ENCODE measurements at places on chromosomes 3 and 15.
A peak's percentile ranks its signal among the peaks of the same experiment; 100 is the strongest.

DNA sequence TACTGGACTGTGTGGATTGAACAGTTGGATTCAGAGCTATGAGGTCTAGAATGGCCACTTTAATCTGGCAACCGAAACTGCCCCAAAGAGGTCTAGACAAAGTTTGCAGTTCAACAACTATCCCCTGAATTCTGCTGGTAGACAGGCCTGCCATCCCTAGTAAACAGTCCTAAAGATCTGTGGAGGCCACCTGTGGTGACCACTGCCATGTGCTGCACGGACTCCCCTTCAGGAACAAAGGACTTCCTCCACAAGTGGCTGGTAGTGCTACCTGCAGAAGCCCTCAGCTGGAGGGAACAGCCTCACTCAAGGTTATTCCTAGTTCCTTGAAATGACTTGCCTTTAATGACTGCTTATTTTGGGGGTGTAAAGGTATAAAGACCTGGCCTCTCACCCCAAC, 6.1 kb downstream of the TNFAIP8L3 start:
- H3K4me3 ChIP-seq = no peak overlapping the region
- H3K4me1 ChIP-seq = no peaks in the 10 kb centered on the region
- peaks cover 3% of the 10 kb centered on the region for H3K27me3 ChIP-seq
- H3K36me3 ChIP-seq = no peaks in the 10 kb centered on the region
- no peak overlapping the region for H3K27ac ChIP-seq

DNA sequence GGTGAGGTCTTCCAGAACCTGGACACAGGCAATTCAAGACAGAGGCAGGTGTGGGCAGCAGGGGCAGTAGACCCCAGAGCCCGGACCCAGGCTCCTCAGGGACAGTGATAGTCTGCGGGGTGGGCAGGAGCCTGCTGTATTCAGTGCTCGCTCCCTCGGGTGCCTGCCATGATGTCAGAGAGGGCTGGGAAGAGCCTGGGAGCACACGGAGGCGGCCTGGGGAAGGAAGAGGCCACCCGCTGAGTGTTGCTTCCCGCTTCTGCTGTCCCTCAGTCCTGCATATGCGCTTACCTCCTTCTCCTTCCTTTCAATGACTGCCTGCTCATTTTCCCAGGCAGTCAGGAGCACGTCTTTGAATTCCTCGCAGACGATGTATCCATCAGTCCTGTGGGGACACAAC, 22.8 kb downstream of the TMEM43 start:
- no peaks in the 10 kb centered on the region for H3K27me3 ChIP-seq
- H3K36me3 ChIP-seq = peaks cover 60% of the 10 kb centered on the region
- DNase-seq = no peak
- peak overlapping the region; percentile 99 for H3K27ac ChIP-seq
- H3K4me1 ChIP-seq = peaks cover 37% of the 10 kb centered on the region

GRCh38 chr3:106172101-106172500, 303.3 kb upstream of the CBLB start:
- peaks cover 13% of the 10 kb centered on the region for H3K4me1 ChIP-seq
- no peak overlapping the region for H3K27ac ChIP-seq
- no peaks in the 10 kb centered on the region for H3K27me3 ChIP-seq
- no peaks in the 10 kb centered on the region for H3K36me3 ChIP-seq
- DNase-seq = no peak
- H3K4me3 ChIP-seq = no peak overlapping the region

DNA sequence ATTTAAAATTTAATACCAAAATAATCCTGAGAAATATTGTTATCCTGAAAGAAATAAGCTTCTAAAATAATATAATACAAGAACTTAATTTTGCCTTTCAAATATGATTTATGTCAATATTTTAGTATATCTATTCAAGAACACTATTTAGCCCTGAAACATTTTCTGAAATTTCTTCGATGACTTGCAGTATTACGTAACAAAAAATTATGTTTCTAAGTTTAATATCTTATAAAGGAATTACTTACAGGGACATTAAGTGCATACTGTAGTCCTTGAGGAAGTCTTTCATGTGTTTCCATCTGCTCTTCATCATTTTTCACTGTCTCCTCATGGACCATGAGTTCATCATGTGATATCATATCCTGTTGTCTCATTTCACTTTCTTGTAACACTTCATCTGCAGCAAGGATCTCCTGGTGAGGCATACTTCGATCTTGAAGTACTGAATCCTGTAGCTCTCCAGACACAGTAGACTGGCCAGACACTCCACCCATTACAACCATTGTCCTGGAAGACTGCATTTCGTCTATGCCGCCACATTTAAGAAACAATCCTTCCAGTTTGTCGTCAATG, 62.0 kb downstream of the ZNF148 start:
- DNase-seq = no peak
- H3K4me3 ChIP-seq = no peak overlapping the region
- peaks cover 17% of the 10 kb centered on the region for H3K36me3 ChIP-seq
- no peak overlapping the region for H3K27ac ChIP-seq

DNA sequence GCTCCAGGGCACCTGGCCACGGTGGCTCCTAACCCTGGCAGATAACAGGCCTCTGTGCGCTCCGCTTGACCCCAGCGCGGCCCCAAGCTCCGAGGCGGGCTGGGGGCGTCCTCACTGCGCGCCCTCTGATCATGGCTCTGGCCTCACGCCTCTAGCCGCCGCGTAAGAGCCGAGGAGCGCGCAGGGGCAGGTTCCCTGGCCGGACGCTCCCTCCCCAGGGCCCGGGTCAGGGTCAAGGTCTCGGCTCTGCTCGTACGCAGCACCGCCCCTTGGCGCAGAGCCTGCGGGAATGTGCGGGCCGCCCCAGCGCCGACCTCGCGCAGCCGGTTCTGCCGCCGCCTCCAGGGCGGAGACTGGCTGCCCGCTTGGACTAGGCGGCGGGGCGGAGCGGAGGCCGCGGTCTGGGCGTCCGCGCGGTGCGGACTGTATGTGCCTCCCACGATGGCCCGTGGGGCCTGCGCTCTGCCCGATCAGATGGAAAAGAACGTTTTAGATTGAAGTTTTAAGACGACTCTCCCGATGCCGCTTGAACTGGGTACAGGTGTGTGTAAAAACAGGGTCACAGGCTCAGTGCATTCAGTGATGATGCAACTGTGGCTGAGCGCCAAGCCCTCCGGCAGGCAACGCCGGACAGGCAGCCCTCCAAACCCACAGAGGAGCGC, 40.8 kb downstream of the CHST14 start:
- H3K4me1 ChIP-seq = peaks cover 6% of the 10 kb centered on the region
- H3K27ac ChIP-seq = no peak overlapping the region
- peak; percentile 44 for DNase-seq
- H3K36me3 ChIP-seq = no peaks in the 10 kb centered on the region
- H3K4me3 ChIP-seq = peak overlapping the region; percentile 47
- no peaks in the 10 kb centered on the region for H3K27me3 ChIP-seq

DNA sequence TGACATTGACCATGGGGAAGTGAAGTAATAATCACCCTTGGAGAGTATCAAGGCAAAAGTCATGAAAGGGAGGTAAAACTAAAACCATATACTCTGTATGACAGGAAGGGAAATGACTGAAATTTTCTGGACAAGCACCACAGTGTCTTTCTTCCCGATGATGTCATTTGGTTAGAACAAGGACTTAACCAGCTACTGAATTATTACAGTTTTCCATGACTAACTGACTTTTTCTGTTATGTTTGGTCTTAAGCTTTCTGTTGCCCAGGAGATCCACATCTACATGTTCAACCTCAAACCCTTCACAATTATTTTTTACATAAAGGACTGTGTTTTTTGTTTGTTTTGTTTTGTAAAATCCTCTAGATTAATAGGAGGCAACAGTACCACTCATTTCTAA, 191.9 kb upstream of the IL12A start:
- H3K4me3 ChIP-seq = no peak overlapping the region
- H3K27me3 ChIP-seq = no peaks in the 10 kb centered on the region
- no peak for DNase-seq
- H3K4me1 ChIP-seq = peaks cover 3% of the 10 kb centered on the region
- no peaks in the 10 kb centered on the region for H3K36me3 ChIP-seq
- H3K27ac ChIP-seq = peak overlapping the region; percentile 51

GRCh38 chr15:72285927-72286516, 13.7 kb upstream of the PARP6 start:
- H3K4me3 ChIP-seq = no peak overlapping the region
- DNase-seq = peak; percentile 28
- no peak overlapping the region for H3K27ac ChIP-seq

DNA sequence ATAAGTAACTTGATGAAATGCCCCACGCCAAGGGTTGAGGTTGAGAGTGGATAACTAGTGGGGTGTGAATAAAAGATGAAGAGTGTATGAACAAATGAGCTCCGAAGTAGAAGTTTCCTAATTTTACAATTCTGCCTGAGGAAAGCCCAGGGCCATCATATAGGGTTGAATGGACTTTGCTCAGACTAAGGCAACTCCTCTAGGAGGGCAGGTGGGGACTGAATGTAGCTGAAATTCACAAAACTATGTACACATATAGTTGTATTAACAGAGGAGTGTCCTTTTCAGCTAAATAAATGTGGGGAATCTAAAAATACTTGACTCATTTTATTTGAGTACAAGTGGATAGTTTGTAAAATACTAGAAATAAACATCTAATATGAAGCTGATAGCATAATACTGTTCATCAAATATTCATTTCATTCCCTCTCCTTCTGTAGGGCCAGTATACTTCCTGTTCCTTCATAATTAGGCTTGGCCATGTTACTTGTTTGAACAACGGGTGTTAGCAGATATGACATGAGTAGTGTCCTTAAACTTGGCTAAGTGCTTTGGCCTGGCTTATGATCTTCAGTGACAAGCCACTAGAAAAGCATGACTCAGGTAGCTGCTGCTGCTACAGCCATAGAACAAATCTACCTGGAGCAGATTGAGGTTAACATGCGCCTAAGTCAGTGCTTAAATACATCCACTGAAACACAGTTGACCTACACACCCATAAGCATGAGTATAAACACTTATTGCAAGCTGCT, 26.5 kb downstream of the PLSCR1 start:
- H3K27ac ChIP-seq = no peak overlapping the region
- H3K36me3 ChIP-seq = peaks cover 88% of the 10 kb centered on the region
- no peaks in the 10 kb centered on the region for H3K4me1 ChIP-seq

DNA sequence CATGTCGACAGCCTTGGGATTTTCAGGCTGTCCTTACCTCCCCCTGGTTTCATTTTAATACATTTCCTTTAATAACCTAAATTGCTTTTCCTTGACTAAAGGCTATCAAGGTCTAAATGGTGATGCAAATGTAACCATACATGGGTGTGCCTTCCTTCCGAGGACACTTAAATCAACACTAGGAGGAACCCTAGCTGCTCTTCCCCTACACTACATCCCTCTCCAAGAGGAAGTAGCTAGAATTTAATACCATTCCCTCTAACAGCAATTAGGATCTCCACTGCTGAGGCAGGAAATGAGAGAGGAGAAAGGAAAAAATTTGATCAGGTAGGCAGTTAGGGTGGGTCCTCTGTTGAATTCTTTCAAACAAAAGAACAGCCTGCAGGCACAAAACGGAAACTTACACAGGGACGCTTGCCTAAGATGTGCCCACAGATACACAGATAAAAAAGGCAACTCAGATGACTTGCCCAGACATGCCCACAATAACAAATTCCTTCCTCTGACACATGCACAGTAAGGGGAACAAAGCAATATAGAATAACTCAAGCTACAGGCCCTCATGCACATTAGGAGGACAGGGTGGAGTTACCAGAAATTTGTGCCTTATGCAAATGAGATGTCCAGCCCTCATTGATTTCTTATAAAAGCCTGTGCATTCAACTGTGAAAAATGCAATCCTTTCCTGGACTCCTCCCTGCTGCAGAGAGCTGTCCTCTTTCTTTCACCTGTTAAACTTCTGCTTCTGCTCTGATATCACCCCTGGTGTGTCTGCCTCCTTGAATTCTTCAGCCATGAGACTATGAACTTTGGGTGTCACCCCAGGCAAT, 1024.4 kb upstream of the CADM2 start:
- no peaks in the 10 kb centered on the region for H3K27me3 ChIP-seq
- H3K4me1 ChIP-seq = no peaks in the 10 kb centered on the region
- DNase-seq = no peak
- H3K27ac ChIP-seq = no peak overlapping the region
- H3K4me3 ChIP-seq = no peak overlapping the region

DNA sequence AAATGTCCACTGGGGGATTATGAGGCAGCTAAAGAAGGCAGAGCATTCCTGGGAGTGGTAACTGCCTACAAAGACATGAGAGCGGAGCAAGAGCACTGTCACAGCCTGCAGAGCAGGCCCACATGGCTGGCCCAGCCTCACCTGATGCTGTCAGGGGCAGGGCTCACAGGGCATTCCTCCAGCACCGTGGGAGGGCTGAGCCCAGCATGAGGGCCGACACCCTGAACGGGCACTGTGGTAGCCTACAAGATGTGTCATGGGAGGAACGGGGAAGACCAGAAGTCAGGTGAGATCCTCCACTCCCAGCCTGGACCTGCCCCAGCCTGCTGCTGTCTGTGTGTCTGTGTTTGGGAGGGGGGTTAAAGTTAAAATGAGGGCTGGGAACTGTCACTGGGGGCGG, 30.1 kb downstream of the CCDC12 start:
- H3K36me3 ChIP-seq = no peaks in the 10 kb centered on the region
- H3K4me1 ChIP-seq = peaks cover 91% of the 10 kb centered on the region
- no peak overlapping the region for H3K4me3 ChIP-seq
- DNase-seq = peak; percentile 74
- no peaks in the 10 kb centered on the region for H3K27me3 ChIP-seq
- peak overlapping the region; percentile 81 for H3K27ac ChIP-seq

- no peak overlapping the region for H3K27ac ChIP-seq
- H3K27me3 ChIP-seq = no peaks in the 10 kb centered on the region
- no peaks in the 10 kb centered on the region for H3K36me3 ChIP-seq
- no peak for DNase-seq
- peaks cover 13% of the 10 kb centered on the region for H3K4me1 ChIP-seq
Measured at GRCh38 chr3:129318921-129319320, 40.3 kb downstream of the HMCES start.

GRCh38 chr15:92800013-92800412, 100.1 kb upstream of the CHD2 start:
- no peak overlapping the region for H3K27ac ChIP-seq
- no peak overlapping the region for H3K4me3 ChIP-seq
- no peak for DNase-seq
- peaks cover 27% of the 10 kb centered on the region for H3K4me1 ChIP-seq
- no peaks in the 10 kb centered on the region for H3K27me3 ChIP-seq
- H3K36me3 ChIP-seq = no peaks in the 10 kb centered on the region

GRCh38 chr3:171044835-171045793, 18.6 kb upstream of the SLC2A2 start:
- no peaks in the 10 kb centered on the region for H3K27me3 ChIP-seq
- H3K4me3 ChIP-seq = no peak overlapping the region
- no peaks in the 10 kb centered on the region for H3K4me1 ChIP-seq

GRCh38 chr3:27340534-27340933, 28.6 kb downstream of the NEK10 start:
- no peaks in the 10 kb centered on the region for H3K36me3 ChIP-seq
- H3K4me3 ChIP-seq = no peak overlapping the region
- DNase-seq = no peak
- no peaks in the 10 kb centered on the region for H3K27me3 ChIP-seq
- no peaks in the 10 kb centered on the region for H3K4me1 ChIP-seq

All from left lung (tissue), 14 donors.